ENCODE measurements at places on chromosomes 4 and X. TPM values are rescaled to one million over a fixed set of nuclear protein-coding genes. Genes with fewer than 3 reads are reported as not detected.

- DNase-seq = no peak
These were observed 614.7 kb upstream of the EPHA5 start for GRCh38 chr4:66284991-66285451.

GRCh38 chrX:129622757-129623301, 31.9 kb downstream of the APLN start:
- DNase-seq = no peak

NPY5R gene
- total RNA-seq = 0.24 TPM

- DNase-seq = no peak
These were observed 20.2 kb downstream of the GPAT3 start for GRCh38 chr4:83556006-83556707.

GAGE12E gene
- total RNA-seq = not detected

GLRA3 gene
- not detected for total RNA-seq
